ENCODE measurements at places on chromosomes 12 and 14.
A peak's percentile ranks its signal among the peaks of the same experiment; 100 is the strongest.

DNA sequence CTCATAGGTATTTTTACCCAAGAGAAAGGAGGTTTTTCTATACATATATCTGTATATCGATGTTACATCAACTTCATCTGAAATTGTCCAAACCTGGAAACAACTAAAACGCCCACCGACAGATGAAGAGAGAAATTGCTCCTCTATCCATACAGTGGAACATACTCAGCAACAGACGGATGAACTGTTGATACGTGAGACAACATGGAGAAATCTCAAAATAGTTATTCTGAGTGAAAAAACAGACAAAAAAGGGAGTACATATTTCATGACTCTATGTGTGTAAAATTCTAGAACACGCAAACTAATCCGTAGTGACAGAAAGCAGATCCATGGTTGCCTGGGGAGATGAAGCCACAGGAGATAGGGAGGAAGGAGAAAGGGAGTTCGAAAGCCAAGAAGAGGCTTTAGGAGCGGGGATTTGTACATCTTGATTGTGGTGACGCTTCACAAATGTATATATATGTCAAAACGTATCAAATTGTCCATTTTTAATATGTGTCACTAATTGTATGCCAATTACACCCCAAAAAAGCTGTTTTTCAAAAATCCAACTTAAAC lies 37.6 kb upstream of the C14orf180 start:
- no peak for DNase-seq

- peak; percentile 25 for DNase-seq
Measured at GRCh38 chr12:632102-632696, 31.0 kb downstream of the NINJ2 start.

DNA sequence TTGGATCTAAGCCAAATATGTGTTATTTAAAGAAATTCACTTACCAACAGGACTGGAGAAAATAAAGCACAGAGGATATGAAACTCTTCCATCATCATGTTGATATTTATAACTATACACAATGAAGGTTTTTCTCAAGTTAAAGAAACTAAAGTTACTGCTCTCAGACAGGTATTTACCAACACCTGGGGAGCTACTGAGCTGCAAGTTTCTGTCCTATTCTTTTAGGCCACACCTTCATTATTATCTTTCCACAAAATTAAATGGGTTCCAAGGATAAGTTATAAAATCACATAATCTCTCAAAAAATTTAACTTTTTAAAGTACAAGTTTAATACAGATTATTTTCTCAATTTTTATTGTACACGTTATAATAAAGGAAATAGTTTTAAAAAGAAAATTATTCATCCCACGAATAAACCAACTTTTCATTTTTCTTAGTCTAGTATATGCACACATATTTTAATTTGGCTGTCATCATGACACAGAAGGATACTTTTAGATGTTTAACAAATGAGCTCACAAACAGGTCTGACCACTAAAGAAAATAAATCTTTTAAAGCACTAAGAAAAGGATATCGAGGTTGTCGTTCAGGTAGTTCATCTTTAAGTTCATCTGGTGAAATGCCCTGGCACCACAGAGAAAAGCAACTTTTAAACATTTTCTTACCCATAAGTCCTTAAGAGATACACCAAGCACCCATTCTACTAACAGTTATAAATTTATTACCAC lies 7.8 kb downstream of the GMFB start:
- DNase-seq = no peak

DNA sequence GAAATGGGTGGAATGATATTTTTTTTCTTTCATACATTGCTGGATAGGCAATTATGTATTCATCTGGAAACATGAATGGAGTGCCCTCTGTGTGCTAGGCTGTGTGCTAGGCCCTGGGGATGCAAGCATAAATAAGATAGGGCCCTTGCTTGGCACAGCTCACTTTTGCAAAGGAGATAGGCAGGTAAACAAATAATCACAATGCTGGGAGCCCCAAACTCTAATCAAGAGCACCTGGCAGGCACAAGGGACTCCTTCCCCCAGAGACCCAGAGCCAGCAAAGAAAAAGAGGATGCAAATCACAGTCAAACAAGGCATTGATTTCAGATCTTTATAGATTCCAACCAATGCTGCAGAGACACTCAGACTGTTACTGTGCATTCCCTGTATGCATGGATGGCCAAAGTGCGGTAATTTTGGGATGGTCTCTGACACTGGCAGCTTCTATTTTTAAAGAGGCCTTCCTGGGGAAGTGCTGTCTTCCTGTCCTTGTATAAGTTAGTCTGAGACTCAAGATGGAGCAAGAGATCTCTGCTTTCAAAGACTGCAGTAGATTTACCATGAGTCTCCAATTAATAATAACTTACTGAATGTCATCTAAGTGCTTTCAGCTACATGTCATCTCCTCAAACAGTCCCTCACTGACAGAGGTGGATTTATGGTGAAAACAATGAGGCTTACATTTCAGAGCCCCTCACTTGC lies 45.1 kb upstream of the CPM start:
- no peak for DNase-seq

DNA sequence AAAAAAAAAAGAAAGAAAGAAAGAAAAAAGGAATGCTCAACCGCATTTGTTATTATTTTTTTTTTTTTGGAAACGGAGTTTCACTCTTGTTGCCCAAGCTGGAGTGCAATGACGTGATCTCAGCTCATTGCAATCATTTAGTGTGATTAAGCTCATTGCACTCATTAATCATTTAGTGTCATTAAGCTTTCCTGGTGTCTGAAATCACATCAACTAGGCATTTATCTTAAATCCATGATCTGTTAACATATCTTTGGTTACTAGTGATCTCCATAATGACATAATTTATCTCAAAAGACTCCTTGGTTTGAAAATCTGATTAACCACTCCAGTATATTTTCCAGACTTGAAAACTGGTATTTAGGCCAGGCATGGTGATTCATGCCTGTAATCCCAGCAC lies 26.3 kb downstream of the ETFBKMT start:
- no peak for DNase-seq

DNA sequence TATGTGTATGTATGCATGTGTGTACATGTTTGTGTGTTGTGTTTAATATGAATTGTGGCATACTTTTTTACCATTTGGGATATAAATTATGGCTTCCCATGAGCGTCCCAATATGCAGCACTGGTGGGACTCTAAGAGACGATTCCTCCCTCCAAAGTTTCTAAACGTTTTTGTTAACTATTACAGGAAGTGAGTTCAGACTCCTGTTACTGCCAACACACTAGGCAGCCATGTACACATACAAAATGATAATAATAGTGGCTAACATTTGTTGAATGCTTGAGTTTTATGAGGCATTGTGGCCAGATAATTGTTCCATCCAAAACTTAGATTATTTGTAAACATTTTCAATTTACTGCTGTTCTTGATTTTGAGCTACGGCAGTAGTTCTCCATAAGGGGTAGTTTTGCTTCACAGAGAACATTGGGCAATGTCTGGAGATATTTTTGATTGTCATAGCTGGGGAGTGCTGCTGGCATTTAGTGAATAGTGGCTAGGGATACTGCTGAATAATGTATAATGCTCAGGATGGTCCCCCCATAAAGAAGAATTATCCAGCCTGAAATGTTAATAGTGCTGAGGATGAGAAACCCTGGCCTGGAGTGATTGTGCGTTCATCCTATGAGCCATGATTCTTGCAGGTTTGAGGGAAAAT lies 45.1 kb downstream of the ARID2 start:
- DNase-seq = no peak

DNA sequence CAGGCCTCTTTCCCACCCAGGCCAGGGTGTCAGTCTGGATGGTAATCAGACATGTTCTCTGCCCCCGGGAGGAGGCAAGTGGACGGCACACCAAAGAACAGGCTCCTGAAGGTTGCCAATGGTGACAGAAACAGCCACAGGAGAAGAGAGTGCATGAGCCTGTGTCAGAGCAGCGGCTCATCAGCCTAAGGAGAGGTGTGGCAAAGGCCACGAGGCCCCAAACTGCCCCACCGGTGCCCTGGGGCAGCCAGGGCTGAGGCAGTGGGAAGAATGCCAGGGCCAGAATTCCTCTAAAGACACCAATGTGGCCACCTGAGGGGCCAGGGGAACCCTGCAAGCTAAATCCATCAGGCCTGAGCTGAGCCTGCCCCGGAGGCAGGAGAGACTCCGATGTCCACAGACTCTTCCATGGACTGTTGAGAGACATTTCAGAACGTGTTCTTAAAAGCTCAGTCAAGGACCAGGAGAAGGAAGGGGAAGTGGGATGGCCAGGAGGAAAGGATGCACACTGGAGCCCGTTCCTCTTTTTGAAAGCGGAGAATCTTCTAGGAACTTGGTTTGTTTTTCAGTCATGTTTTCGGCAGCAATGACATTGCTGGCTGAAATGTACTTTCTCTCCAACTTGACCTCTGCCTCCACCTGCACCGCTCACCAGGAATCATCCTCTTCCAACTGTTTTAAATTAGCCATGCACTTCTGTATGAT lies 176.3 kb upstream of the FKBP4 start:
- no peak for DNase-seq

DNA sequence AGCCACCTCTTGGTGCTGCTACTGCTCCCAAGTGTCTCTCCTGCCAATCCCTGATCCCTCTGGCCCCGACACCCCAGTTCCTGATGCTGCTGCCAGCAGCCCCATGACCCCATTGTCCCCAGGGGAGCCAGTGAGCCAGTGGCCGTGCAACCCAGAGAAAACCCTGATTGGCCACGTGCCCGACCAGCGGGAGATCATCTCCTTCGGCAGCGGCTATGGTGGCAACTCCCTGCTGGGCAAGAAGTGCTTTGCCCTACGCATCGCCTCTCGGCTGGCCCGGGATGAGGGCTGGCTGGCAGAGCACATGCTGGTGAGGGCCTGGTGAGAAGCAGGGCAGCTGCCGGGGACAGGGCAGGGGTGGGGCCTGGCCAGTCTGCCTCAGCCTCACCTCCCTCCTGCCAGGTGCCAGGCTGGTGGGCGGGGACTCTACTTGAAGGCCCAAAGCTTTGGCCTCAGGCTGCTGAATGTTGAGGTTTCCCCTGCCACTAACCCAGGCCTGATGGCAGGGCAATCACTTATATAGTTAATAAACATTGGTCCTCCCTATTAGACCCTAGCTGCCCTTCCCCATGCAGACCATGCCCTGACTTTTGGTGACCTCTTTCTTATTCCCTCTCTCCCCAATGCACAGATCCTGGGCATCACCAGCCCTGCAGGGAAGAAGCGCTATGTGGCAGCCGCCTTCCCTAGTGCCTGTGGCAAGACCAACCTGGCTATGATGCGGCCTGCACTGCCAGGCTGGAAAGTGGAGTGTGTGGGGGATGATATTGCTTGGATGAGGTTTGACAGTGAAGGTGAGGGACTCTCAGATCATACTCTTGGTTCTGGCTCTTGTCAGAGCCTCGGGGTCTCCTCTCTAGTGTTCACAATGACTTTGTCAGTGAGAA lies 5.1 kb downstream of the PCK2 start:
- DNase-seq = no peak

- no peak for DNase-seq
Measured at GRCh38 chr14:98177551-98177950, 1094.4 kb downstream of the BCL11B start.

DNA sequence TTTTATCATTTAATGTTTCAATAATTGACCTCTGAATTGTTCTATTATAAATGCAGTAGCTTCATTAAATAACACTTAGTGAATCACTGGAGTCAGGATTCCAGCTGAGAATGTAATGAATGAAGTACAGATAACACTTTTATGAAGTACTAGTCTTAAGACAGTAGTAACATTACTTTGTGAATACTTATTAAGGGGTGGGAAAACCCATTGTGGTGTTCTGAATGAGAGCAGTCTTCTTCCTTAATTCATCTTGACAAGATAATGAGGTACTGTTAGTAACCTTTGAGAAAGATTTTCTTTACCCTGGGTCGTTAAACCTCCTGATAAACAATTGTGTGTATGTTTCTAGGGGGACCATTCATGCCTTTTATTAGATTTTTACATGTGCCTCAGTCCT lies 12.7 kb downstream of the NUP107 start:
- no peak for DNase-seq

DNA sequence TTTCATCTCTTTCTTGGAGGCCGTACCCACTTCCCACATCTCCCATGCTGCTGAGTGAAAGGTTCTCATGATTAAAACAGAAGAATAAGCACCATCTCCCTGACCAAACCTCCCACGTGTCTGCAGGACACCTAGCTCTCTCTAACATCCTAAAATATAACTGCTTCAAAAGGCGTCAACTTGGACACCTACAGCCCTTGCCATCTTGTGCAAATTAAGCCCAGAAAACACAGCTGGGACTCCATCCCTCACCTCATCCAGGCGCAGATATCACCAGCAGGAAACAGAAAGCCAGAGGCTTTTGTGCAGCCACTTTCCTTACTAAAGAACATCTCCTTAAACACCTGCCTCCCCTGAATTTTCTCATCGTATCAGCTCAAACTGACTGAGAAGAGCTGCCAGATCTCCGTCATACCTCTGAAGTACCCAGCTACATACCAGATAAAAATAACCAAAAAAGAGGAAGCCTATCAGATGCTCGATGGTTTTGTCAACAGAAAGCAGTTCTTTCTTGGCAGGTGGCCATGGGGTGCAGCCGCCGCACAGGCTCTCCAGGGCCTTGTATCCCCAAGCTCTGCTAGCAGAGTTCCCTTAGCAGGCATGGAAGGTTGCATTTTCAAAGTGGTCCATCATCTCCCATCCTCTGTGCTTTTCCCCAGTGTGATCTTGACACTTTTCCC lies 28.8 kb downstream of the MAP3K9 start:
- DNase-seq = no peak

DNA sequence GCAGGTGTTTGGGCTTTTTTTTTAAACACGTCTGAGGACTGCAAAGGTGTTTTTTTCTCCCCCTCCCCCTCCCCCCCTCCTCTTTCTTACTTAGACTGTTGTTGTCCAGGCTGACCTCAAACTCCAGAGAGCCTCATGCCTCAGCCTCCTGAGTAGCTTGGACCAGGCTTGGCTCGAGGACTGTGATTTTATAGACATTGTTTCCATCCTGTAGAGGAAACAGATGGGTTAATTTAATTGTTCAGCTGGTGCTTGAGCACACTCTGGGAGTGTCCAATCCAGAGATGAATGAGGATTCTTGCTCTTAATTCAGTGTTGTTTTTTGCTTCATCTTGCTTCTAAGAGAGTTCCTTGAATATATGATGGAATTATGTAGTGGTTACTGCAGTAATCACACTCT lies 42.1 kb downstream of the RASSF3 start:
- DNase-seq = no peak

DNA sequence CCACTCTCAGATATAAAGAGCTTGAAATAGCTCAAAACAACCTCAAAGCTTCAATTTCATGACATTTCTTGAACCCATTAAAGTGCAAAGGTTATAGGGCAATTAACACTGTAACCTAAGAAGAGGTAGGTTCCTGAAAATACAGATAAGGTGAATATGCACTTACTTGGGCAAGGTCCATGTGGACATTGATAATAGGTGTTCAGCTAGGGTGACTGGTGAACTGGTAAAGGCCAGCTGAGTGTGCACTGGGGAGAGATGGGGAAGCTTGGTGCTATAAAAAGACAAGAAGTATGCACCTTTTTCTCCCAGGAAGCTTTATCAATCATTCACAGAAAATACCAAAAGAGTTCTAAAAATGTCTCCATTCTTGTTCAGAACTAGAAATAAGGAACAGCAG lies 418.6 kb downstream of the SLC16A7 start:
- DNase-seq = no peak

GRCh38 chr12:106918746-106919145 lies 37.0 kb upstream of the TMEM263 start:
- DNase-seq = no peak
